ENCODE measurements at places on chromosomes 12 and 14.

DNA sequence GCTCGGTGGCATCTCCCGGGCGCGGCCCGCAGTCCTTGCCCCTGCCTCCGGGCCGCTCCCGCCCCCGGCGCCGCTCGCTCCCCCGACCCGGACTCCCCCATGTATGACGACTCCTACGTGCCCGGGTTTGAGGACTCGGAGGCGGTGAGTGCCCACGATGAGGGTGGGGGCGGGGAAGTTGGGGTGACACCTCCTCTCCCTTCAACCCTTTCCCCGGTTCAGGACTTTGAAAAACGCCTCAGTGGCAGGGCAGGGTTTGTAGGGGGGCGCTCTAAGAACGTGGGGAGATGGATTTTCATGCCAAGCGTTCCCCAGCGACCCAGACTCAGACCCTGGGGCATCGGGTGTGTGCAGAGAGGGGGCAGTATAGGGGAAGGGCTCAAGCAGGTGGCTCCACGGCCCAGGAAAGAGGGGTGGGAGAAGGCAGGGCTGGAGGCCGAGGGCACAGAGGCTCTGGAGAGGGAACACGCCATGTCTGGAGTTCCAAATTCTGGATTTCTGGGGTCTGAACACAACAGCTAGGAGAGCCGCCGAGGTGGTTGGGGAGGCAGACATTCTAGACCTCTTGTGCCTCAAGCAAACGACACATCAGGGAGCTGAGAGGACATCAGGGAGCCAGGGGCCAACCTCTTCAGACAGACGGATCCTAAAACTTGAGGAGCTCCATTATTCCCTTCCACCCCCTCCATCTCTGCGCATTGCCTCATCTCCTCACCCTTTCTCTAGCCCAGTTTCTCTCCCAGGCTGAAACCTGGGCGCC, 715 bp downstream of the CACNB3 start:
- DNase-seq = no peak

DNA sequence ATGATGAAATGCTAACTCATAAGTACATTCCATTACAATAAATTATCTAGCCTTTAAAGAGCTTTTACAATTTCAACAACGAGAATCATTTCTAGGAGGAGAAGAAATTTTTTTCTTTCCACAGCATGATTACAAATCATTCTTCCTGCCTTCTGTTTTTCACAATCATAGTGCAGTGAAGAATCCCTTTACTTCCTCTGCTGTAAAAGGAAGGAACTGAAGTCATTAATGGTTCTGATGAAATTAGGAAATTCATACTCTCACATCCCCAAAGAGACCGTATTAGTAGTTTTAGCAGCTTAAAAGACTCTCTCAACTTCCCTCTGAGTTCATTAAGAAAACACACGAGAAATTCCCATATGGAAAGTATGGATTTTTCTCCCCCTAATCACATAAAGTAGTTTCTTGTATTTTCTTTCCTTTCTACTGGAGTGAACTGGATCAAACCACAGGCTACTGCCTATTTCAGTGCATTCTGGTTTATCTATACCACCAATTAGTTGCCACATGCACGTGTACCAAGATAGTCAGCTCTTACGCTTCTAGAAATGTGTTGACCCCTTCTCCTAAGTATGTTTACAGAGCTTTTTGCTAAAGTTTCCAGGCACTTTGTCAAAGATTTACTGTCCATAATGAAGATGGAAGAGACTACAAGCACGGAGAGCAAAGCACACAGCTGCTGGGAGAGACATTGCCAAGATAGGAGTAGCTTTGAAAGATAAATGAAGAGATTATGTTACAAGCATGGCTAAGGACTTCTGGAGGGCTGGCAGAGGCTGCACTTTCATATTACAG, 58.9 kb upstream of the KITLG start:
- DNase-seq = no peak

GRCh38 chr12:130540376-130540775, 175.7 kb downstream of the RIMBP2 start:
- no peak for DNase-seq

GRCh38 chr14:95234426-95234825, 77.1 kb upstream of the DICER1 start:
- no peak for DNase-seq

GRCh38 chr12:69886109-69886508, 61.1 kb downstream of the MYRFL start:
- DNase-seq = no peak

GRCh38 chr14:48703728-48704467, 882.3 kb downstream of the RPS29 start:
- no peak for DNase-seq

DNA sequence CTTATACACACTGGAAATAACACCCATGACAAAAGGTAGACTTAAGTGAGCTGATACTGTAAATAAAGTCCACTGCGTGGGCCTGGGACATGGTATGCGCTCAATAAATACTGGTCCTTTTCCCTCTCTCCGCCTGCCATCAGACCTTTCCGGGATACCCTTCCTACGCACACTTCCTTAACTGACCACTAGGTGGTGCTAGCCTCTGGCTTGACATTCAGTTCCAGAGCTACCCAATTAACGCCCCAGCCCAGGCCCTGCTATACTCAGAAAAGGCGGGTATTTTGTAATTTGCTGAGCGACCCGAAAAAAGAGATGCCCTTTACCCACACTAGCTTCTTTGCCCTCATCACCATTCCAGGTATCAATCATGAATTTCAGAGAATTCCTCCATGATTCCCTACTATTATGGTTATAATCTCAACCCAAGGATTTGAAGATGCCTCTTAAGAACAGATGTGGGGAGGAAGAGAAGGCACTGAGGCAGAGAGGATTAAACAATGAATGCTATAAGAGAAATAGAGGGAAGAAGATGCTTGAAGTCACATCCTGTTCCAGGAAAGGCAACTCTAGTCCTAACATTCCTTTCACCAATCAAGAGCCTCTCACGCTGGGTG, 3.9 kb upstream of the LRP1 start:
- no peak for DNase-seq

DNA sequence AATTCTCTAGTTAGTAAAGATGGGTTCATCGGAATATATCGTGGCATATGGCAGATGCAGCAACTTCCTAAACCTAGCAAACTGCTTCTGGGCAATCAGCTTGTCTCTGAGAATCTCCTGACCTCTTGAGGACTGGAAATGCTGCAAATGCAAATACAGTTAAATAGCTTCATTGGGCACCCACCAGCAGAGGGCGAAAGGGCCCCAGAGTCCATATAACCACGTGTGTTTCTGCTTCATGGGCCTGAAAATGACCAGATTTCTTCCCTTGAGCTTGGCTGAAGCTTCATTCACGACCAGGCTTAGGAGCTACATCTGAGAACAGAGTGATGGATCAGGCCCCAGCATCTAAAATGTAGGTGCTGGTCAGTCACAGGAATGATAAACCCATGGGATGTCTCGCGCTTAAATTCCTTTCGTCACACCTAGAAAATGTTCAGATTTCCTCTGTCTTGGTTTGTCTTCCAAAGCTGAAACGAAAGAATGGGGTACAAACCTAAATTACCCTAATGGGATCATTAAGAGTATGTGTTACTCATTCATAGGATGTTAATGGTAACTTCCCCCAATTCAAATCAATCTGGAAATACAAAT, 1482.5 kb upstream of the TMEM132C start:
- DNase-seq = no peak

- DNase-seq = no peak
Measured at GRCh38 chr14:52977798-52978197, 26.9 kb upstream of the FERMT2 start.

DNA sequence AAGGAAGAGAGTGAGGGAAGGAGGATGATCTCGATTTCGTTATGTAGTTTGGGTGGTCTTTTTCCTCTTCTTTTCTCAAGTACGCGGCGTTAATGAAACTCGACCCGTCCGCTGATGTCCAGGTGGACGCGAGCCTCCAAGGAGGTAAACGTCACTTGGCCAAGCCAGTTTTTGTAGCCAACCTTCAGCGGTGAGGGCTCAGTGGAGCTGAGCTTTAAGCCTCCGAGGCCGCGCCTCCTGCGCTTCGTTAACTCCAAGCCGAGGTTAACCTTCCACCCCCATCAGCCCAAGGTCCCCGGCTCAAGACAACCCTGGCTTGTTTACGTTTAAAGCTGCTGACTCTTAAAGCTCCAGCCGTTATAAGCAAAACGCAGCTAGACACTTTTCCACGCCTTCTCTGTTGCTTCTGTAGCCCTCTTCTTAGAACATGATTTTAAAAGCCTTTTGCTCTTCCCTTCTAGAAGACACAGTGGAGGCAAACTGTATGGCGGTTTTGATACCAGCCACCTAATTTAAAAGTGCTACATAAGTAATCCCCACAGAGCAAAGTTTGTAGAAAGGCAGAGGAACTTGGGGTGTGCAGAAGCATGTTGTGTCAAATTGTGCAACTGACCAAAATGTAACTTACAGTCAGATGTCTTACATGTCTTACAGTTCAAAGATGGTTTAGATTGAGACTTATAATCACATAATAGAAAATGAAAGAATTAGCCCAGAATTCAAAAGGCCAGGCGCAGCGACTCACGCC, 923 bp upstream of the ITPR2 start:
- DNase-seq = no peak

- no peak for DNase-seq
Measured at GRCh38 chr12:27003421-27004381, 10.5 kb downstream of the TM7SF3 start.

All from GM04504 (cell line).